ENCODE measurements at places on chromosomes 3 and 15.

GRCh38 chr15:51992953-51993352 is 21.4 kb upstream of the LEO1 start:
- DNase-seq, result no peak

DNA sequence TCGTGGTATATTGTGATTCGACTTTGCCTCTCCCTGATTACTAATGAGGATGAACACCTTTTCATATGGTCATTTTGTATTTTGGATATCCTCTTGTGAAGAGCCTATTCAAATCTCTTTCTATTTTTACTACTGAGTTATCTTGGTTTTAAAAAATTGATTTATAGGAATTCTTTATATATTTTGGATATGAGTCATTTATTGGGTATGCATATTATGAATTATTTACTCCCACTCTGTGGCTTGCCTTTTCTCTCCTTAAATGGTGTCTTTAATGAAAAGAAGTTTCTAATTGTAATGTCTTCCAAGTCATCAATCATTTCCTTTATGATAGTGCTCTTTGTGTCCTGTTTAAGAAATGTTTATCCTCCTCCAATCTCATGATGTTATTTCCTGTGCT is 191.5 kb upstream of the DPH6 start:
- DNase-seq, result no peak

GRCh38 chr3:186828340-186828739 is 14.2 kb upstream of the ADIPOQ start:
- no peak for DNase-seq

GRCh38 chr3:128946411-128946810 is 47.5 kb downstream of the CFAP92 start:
- DNase-seq, result no peak

DNA sequence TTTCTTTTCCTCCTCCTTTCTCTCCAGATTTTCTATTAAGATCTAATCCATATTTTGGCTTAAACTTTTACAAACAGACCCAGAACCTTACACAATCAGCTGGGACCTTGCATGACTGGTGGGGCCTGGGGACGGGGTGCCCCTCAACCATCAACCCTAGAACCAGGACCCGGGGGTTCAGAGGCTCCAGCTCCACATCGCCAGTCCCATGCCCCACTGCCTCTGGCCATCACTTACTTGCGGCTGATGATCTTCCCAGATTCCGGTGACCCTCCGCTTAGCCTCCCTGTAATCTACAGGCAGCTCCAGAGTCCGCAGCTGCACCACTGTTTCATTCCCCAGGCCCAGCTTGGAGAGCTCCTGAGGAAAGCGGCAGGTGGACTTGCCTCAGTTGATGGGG is 36.8 kb downstream of the PGPEP1L start:
- DNase-seq, result no peak

- DNase-seq, result no peak
These were observed 33.2 kb downstream of the PAK2 start for GRCh38 chr3:196772897-196773296.

DNA sequence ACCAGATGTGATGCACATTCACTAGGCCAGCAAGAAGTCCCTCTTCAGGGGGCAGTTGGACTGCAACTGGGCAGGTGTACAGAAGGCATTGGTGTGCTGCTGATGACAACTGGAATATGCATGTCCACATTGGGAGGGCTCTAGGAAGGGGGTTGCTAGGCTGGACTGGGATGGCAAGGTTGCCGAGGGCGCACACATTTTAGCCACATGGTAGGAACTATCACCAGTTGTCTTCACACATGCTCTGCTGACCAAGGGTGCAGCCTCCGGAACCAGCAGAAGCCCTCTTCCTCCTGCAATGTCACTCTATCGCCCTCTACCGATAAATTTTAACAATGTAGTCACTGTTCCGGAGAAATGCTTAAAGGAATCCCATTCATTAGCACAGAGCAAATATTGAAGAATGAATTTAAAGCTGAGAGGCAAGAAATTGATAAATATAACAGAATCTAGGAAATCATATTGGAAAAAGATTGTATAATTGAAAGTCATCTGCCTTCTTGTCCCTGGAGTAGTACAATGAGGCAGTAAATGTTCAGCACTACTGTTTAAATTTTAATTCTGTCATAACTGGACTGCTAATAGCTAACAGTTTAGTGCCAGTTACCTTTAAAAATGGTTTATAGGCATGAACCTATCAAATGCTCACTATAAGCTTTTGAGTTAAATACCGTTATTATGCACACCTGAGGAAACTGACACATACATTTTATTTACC is 22.6 kb upstream of the LYSMD4 start:
- DNase-seq, result peak; percentile 17

GRCh38 chr3:147630921-147631415 is 221.8 kb downstream of the ZIC1 start:
- DNase-seq, result no peak

DNA sequence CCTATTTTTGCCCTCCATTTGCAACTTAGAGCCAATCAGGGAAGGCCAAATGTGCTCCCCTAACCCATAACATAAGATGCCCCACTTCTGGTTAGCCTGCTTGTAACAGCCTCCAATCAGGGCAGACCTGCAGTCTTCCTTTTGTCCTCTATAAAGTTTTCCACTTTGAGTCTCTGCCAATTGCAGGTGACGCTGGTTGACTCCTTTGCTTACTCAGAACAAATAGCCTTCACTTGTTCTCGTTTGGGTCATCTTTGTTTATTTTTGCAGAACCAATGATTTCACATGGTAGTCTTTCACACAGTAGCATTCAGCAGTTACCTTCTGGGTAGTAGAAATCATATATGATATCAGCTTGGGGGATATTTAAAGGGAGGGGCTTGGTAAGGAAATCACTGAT is 225.6 kb downstream of the MINAR1 start:
- no peak for DNase-seq

- no peak for DNase-seq
These were observed 21.6 kb downstream of the COL8A1 start for GRCh38 chr3:99659951-99660350.

DNA sequence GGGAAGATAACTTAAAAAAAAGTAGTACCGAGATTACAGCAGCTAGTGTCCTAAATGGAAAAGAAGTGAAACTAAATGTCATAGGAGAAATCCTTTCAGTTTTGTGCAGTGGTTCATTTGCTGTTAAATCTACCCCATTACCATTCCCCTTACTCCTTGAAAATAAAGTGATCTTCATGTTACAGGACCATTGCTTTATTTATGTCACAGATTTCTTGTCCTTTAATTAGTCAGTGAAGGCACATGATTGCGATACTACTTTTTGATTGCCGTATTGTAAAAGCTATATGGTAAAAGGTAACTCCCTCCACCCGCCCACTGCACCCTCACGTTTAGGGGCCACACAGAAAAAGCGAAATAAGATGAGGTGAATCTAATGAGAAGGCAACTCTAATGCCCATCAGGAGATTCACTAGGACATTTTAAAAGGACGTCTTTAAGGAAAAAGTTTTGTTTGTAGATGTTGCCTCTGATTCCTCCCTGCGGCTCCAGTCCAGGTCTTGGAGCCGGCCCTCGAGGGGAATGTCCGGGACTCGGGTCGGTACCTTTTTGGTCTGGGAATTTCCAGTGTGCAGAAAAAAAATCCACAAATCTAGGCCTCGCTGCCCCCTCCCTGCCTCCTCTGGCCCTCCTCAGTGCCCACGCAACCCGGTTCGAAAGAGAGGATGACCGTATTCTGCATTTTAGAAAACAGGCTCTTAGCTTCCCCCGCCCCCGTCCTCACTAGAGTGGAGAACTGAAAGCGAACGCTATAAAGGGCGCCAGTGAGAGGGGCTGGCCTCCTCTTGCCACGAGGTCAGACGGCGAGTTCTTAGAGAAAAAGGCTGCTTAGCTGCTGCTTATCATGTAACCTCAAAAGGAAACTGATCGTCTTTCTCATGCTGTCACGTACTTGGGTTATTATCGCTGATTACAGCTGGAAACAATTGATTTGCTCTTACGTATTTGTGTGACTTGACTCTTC is 21.8 kb upstream of the NFKBIZ start:
- DNase-seq, result no peak

- no peak for DNase-seq
These were observed 142.8 kb downstream of the POLR2M start for GRCh38 chr15:57849317-57849716.

- DNase-seq, result no peak
These were observed 5.5 kb upstream of the ROBO1 start for GRCh38 chr3:79773291-79773690.

GRCh38 chr15:42092398-42093318 is 1.7 kb downstream of the PLA2G4D start:
- no peak for DNase-seq

GRCh38 chr3:158743664-158744566 is 11.7 kb upstream of the RARRES1 start:
- DNase-seq, result no peak

GRCh38 chr3:143924522-143925285 is 46.9 kb upstream of the DIPK2A start:
- no peak for DNase-seq

DNA sequence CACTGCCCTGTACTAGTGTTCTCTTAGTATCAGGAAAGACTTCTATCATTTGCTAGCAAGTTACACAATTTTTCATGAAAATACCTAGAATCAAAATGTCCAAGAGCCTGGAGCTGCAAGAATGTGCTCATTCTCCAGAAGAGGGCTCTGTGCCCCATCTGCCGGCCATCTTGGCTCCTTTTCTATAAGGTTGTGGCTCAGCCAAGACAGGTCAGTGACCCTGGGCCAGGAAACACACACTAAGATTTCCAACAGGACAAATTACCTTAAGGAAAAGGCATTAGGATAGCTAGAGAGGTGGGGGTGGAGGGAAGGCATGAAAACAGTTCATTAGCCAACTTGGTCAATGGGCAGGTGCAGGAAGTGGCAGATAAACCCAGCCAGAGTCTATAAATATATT is 20.7 kb downstream of the TIMP4 start:
- no peak for DNase-seq

DNA sequence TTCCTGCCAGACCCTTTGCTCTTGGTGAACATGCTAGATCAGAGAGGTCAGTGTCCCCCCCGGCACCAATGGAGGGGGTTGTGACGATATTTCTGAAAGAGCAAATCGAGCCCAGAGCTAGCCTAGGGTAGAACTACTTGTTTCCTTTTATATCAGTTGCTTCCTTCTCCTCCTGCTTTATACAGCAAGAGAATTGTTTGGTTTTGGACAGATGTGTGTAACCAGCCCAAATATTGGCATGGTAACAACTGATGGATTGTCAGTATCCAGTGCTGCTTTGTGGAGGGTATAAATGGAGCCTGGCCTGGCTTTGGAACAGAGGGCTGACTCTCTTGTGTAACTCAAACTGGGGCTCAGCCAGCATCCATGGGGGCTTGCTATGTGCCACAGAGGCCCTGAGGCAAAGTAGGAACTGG is 27.2 kb downstream of the SNX1 start:
- no peak for DNase-seq

GRCh38 chr3:187746059-187746441 is 782 bp upstream of the BCL6 start:
- DNase-seq, result no peak

- DNase-seq, result no peak
These were observed 19.2 kb downstream of the SOX2 start for GRCh38 chr3:181730934-181731333.

GRCh38 chr15:71296315-71296679 is 181.0 kb downstream of the THSD4 start:
- no peak for DNase-seq
